ENCODE measurements at places on chromosomes 2 and 18.

DNA sequence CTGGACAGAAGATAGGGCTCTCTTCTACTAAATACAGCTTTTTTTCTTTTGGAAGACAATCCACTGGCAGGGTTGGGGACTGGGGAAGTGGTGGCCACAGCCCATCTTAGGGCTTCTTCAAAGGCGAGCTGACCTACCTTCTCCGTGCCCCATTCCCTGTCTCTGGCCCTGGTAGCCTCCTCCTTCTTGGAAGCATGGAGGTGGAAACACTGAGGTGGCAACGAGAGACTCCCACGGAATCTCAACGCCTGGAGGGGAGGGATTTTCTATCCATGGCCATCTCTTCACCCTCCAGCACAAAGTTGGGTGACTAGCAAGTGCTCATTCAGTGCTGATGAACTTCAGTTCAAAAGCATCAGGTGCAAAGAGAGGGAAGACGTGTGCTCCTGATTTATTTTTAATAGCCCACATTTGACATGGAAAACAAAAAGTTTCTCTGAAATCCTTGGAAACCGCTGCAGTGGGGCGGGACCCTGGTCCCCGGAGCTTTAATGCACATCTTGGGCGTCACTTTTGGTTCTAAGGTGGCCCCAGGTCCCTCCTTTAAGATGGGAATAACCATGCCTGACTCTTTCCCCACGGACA lies 633 bp upstream of the ARMC9 start:
- DNase-seq, result no peak

- DNase-seq, result no peak
These were observed 27.6 kb upstream of the UGP2 start for GRCh38 chr2:63814114-63814513.

DNA sequence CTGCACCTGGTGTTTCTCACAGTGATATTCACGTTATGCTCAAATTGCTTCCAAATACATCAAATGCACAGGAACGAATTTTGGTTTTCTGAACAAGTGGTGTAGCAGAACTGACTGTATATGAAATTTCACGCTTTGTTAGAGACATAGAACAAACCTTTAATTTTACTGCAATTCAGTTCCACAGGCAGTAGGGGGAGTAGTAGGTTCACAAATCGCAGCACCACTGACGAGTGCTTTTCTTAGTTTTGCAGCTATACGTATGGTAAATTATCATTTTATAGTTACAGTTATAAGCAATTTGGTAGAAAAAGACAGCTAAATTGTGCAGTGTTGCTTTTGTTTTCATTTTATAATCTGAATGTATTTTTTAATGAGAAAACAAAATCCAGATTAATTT lies 113.3 kb downstream of the KIAA1328 start:
- DNase-seq, result no peak

DNA sequence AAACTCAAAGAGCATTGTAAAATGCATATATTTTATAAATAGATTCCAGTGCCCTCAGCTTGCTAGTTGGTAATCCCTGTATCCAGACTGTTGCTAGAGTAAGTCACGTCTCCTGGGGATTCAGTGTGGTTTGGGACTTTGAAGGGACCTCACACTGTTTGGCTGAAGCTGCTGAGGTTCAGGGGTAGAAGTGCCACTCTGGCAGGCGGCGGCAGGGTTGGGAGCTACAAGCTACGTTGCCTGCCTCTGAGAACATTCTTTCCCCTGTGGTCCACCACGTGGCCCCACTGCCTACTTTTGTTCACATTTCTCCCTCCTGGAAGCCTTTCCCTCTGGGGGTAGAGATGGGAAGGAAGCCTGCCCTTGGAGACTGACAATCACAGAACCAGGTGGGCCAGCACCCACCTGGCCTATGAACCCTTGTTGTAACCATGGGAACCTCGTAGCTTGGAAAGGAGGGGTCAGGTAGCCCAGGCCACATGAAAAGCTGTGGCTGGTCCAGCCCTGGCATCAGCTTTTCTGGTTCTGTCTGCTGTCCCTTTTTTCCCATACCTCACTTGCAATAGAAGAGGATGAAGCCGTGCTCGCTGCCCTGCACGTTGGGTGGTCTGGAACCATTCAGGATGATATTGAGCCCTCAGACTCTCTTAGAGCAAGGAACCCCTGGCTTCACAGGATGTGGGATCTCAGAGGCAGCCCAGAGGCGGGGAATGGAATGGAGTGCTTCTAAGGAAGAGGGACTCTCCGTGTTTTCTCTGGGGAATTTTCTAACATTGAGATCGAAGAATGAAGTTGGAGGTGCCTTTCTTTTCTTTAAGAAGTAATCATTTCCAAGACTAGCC lies 2.9 kb downstream of the RNF144A start:
- DNase-seq, result no peak

- DNase-seq, result no peak
These were observed 388.5 kb upstream of the FANCL start for GRCh38 chr2:58629545-58630119.

DNA sequence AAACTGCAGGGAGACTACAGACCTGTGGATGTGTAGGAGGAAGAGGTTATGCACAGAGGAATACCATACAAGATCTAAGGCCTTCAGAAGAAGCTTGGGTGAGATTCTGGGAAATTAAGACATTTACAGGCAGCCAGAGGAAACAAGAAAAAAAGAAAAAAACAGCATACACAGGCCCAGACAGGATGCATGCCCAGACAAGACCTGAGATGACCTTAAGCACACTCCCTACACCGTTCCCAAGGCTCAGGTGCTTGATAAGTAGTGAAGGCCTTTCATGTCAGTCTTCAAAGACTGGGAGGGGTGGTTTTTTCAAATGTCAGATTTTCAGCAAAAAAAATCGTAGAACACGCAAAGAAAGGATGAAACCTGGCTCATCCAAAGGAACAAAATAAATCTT lies 83.0 kb downstream of the CCDC138 start:
- DNase-seq, result no peak

DNA sequence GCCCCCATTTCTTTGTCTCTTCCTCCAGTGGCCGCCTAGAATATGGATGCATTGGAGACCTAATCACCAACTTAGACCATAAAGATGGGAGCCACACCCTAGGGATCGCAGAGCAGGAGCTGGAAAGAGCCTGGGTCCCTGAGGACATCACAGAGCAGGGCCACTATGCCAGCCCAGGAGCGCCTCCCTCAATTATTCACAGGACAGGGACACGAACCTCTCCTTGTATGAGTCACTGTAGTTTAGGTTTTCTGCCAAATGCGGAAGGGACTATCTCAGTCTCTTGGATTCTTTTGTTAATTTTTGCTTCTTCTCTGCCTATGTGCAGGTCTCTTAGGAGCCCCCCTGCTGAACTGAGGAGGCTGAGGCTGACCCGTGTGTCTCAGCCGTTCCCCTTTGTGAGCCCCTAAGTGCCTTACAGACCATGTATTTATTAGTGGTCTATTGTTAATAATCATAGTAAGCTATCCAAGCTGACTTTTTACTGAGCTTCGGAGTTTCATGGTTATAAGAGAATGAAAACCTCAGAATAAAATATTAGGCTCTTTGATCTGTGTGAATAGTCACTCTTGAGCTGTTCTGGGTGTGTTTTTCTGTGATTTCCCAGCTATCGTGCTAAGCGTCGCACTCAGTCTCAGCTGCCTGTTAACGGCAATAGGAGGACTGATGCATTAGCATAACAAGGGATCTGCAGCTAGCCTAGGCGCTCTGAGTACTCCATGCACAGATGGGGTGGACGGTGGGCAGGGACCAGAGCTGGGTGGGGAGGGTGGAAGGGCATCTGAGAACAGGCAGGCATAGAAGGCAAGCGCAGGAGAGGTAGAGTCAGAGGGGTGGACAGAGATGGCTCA lies 12.7 kb upstream of the PTPN4 start:
- DNase-seq, result no peak

DNA sequence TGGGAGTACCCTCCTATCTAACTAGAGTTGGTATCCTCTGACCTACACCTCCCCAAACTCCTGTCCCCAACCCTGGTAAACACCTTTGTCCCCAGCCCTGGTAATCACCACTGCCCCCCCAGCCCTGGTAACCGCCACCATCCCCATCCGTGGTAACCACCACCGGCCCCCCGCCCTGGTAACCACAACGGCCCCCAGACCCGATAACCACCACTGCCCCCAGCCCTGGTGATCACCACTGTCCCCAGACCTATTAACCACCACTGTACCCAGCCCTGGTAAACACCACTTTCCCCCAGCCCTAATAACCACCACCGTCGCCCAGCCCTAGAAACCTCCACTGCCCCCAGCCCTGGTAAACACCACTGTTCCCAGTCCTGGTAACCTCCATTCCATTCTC lies 820.2 kb upstream of the SALL3 start:
- no peak for DNase-seq

DNA sequence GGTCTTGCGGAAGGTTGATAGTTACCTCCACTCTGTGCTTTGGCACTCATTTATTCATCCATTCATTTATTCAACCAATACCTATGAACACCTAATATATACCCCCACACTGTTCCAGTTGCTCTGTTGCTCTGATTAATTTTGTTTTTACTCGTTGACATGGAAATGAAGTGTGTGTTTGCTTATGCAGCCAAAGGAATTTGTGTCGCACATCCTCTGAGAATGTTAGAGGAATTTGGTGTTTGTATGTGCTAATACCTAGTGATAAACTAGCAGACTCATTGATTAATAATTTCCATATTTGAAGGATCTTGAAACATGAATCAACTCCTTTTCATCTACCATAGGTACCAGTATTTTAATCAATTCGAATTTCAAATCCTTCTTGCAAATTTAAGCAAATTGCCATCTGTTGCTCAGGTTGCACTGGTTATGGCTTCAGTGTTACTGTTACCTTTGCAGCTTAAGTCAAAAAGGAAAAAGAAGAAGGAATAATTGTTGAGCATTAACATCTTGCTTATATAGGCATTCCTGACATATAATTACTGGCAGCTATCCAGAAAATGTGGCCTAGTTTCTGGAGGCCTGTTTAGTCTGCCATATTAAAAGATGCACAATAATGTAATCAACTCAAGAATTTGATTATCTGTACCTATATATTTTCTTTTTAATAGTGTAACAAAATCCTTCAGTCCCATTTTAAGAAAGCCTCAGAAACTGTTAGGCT lies 25.7 kb upstream of the CRIM1 start:
- no peak for DNase-seq

DNA sequence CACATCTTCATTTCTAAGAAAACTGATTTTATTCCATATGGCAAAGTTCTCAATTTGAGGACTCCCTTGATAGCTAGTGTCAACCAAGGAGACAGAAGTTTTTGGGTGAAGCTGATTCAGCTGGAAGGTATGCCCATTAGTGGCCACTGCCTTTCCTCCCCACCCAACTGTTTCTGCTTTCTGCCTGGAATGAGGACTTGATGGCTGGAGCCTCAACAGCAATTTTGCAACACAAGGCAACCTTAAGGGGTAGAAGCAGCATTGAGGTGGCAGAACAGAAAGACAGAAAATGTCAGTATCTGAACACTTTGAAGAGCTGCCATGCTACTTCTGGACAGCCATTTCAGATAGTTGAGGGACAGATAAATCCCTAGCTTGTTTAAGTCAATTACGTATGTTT lies 47.0 kb downstream of the INHBB start:
- no peak for DNase-seq

DNA sequence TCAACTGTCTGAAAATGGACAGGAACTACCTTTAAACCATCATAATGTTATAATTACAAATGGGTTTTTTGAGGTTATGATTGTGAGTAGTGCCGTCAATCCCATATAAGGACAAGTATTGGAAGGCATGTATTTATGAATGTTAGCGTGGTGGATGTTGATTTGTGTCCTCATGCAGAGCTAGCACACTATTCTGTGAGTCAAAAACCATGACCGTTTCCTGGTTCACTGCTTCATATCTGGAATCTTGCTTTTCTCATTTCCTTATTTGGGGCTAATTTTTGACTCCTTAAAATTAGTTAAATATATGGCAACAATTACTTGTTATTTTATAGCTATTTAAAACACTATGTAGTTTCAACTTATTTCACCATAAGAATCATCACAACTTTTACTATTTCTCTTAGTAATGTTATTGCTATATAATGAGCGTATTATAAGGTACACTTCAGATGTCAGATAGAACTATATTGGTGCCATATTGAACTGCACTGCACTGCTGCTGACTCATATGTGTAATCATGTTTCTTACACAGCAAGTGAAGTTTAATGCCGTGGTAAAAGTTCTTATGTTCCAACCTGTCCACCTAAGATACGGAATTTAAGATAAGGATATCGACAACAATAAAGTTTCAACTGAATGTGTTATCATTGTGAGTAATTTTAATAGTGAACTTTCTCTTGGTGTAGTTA lies 192.8 kb downstream of the PTGR3 start:
- DNase-seq, result no peak

- DNase-seq, result no peak
These were observed 278.7 kb upstream of the MGAT5 start for GRCh38 chr2:133975135-133975534.

DNA sequence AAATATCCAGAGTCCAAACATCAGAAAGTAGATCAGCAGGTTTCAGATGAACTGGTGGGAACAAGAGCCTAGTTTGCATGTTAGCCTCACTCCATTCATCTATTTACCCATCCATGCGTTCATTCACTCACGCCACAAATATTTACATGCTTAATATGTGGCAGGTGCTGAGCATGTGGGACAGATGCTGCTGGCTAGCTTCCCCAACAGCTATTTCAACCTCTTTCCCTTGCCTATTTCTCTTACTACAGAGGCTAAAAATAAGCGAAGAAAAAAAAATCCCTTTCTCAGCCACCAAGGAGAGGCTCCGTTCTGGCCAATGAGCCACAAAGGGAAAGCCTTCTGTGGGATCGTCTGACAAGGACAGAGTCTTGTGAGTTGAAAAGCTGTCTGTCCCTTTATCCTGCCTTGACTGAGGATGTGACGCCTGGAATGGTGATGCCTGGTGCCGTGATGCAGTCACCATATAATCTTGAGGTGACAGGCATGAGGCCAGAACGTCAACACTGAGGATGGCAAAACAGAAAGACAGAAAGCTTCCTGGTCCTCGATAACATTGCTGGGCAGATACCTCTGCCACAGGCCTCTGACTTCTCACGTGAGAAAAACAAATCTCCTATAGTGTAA lies 78.2 kb downstream of the KCTD1 start:
- DNase-seq, result no peak

GRCh38 chr2:104945866-104946265 lies 92.0 kb downstream of the POU3F3 start:
- no peak for DNase-seq

GRCh38 chr18:35941299-35941698 lies 31.2 kb upstream of the RMP24 start:
- DNase-seq, result no peak

- no peak for DNase-seq
These were observed 562 bp downstream of the CENPA start for GRCh38 chr2:26786207-26787028.

- no peak for DNase-seq
These were observed 289.4 kb downstream of the MTX2 start for GRCh38 chr2:176558574-176559140.

- no peak for DNase-seq
These were observed 64.0 kb upstream of the CERS6 start for GRCh38 chr2:168392024-168392423.
